Pons (tissue), 1 donor: ENCODE measurements at places on chromosomes 13 and 19.

- no peak for DNase-seq
Observed at GRCh38 chr19:19909654-19910053, 8.9 kb downstream of the ZNF93 start.

DNA sequence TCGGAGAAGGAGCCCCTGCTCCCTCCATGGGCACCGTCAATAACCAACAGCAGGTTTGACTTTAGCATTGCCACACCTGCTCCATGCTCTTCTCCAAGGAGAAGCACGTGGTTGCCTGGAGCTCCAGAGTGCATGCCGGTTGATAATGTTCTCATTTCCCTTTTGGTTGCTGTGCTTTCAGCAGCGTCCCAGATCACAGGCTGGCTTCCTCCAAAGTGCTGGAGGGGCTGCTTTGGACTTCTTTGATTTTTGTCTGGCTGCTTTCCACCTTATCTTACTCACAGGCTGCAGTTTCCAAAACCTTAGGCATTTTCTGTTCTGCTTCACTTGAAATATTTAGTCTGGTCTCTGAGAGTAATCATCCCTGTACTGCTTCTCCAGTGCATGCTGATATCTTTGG, 123.8 kb upstream of the IRS2 start:
- no peak for DNase-seq

DNA sequence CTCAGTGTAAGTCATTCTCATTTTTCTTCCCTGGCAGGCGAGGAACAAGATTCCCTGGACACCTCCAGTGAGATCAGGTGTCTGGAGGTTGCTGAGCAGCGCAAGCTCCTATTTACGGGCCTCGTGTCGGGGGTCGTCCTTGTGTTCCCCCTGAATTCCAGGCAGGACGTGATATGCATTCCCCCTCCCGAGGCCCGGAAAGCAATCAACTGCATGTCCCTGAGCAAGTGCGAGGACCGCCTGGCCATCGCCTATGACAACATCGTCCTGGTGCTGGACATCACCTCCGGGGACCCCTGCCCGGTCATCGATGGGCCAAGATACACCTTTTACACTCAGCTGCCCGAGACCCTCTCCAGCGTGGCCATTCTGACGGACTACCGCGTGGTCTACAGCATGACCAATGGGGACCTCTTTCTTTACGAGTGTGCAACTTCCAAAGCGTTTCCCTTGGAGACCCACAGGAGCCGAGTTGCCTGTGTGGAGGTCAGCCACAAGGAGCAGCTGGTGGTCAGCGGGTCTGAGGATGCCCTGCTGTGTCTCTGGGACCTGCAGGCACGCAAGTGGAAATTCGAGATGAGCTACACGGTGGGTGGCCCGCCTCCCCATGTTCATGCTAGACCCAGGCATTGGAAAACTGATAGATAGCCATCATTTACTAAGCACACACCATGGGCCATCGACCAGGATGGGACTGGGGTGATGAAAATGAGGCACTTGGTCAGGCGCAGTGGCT, 21.5 kb upstream of the SIN3B start:
- no peak for DNase-seq

- no peak for DNase-seq
Observed at GRCh38 chr19:51440052-51440451, 18.2 kb downstream of the SIGLEC8 start.

DNA sequence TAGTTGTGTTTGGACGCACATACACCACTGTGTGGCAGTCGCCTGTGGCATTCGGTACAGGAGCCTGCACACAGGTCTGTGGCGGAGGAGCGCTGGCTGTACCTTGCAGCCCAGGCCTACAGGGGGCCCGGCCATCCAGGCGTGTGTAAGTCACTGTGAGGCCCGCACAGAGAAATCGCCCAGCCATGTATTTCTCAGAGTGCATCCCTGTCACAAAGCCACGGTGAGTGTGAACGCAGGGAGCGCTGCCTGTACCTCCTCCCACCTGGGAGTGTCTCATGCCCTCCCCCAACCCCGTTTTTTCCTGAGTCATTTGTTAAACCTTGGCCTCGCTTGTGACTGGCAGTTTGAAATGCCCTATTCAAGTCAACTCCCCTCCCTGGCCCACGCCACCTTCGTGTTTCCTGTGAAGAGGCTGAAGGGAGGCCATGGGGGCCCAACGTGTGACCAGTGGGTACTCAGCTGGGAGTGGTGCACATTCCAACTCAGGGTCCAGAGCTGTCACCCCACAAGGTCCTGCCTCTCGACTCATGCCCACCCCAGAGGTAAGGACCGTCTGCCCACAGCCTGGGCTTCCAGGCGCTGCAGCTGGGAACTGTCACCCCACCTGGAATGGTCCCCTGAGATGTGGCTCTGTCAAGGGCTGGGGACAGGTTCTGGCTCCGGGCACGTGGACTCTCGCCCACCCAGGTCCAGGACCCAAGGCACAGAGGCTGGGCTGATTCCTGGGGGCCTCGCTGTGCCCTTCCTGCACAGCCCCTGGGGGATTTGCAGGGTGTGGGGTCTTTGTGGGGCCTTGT, 11.6 kb upstream of the RASA3 start:
- DNase-seq: no peak

- no peak for DNase-seq
Observed at GRCh38 chr13:53079691-53080090, 51.1 kb downstream of the OLFM4 start.

DNA sequence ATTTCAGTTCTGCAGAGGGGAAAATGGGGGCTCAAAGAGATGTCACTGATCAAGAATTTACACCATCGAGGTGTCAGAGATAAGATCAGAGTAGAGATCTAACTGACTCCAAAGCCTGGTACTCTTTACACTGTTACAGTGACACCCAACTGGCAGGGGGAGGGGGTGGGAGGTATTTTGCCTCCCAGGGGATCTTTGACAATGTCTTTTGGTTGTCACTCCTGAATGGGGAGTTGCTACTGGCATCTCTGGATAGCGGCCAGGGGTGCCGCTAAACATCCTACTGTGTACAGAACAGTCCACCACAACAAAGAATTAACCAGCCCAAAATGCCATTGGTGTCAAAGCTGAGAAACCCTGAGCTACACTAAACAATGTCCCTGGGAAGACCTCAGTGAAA, 3.1 kb downstream of the FPR3 start:
- DNase-seq: no peak

DNA sequence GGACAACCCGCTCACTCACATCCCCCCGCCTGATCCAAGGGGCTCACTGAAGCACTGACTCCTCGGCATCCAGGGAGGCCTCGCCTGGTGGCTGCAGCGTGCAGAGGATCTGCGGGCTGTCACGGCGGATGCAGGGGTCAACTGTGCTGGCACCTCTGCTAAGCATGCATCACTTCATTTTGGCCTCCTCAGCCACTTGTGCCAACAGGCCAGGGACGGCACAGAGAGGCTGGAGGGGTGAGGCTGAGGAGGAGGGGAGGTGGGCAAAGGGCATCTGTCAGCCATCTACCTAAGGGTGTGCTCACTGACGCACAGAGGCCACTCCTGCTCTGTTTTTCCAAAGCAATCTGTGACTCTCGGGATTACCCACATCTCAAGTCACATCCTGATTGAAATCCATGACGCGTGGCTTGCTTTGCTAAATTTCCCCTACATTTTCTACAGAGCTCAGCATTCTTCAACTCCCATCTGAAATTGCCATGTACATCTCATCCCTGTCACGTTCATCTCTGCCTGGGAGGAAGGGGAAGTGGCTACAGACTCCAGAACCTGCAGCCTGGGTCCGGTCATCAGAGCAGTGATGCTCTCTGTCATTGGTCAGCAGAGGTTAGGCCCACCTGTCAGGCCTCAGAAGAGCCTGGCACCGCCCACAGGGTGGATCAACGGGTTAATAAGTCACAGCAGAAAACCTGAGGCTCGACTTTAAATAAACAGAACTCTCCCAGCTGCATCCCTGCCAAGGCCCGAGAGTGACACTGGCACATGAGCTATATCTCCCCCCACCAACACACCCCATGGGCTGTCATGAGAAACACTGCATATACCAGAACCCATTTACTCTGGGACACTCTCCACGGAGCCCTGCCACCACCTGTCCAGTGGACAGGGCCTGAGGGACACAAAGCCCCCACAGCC, 17.6 kb downstream of the ELL start:
- no peak for DNase-seq

- peak; percentile 67 for DNase-seq
Observed at GRCh38 chr13:32530841-32531253, 7.7 kb downstream of the N4BP2L2 start.

- no peak for DNase-seq
Observed at GRCh38 chr13:100895651-100896050, 221.1 kb upstream of the TMTC4 start.

GRCh38 chr19:11577451-11578257, at the start of gene ACP5:
TSS of gene ACP5 (minus strand) at chr19:11577645. CDS start at chr19:11577317, 328 bp downstream.
- no peak for DNase-seq

GRCh38 chr13:27018344-27018861, 153.2 kb downstream of the USP12 start:
- no peak for DNase-seq

- no peak for DNase-seq
Observed at GRCh38 chr19:30742406-30742938, 370.3 kb downstream of the ZNF536 start.

- DNase-seq: no peak
Observed at GRCh38 chr19:35571406-35571965, 8.0 kb upstream of the ATP4A start.

GRCh38 chr13:107563099-107563925, 652.0 kb downstream of the LIG4 start:
- DNase-seq: no peak

DNA sequence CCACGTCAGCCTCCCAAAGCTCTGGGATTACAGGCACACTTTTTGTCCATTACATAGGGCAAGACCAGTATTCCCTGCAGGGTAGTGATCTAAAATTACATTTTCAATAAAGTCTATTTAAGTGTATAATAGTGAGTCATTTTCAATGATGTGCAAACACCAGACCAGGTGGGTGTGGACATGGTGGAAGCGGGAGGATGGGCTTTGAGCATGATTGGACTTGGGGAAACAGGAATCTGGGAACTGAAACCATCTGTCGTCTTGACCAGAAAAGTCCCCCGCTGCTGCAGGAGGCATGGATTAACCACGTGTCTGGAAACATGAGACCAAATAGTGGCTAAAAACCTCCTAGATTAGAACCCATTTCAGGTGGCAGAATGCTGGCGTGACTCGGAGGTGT, 4.9 kb downstream of the FXYD3 start:
- peak; percentile 73 for DNase-seq

- no peak for DNase-seq
Observed at GRCh38 chr19:782185-782877, 14.9 kb upstream of the PTBP1 start.

- DNase-seq: no peak
Observed at GRCh38 chr13:44053208-44053607, 173.5 kb downstream of the LACC1 start.

- no peak for DNase-seq
Observed at GRCh38 chr13:49877629-49878218, 58.4 kb downstream of the SPRYD7 start.

DNA sequence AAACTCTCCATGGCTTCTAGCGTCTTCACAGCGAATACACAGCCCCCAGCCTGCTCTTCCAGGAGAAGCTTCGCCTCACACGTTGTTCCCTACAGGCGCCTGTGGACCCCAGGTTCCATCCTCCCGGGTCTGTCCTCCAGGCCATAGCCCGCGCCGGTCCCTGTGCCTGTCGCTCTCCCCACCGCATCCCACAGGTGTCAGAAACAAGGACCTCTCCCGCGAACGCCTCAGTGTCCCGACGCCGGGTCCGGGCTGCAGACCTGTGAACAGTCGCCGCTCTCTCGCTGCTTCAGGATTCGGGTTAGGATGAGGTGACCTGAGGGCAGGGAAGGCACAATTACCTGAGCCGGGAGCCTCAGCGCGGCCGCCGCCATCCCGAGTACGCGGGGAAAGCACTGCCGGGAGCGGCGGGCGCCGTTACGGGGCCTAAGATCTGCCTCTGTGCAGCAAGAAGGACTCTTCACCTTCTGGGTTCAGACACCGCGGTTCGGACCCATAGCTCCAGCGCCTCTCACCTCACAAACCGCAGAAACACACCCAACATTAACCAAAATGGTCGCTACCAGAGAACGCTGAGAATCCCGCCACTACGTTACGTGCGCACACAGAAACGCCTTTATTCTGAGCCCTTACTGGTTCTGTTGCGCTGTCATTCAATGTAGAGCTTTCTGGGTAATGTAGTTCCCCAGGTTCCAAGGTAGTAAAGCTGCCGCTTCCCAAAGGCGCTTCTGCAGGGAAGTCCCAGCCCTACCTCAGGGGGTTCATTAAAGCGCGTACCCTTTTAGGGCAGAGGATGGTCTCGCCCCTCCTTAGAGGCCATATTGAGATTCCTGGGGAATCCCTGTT, at the start of gene ZNF418:
Gene ZNF418 (minus strand): TSS at position 583 of the 846 bp plus-strand sequence. CDS start 1,580 bp downstream, outside the sequence.
- peak; percentile 94 for DNase-seq

DNA sequence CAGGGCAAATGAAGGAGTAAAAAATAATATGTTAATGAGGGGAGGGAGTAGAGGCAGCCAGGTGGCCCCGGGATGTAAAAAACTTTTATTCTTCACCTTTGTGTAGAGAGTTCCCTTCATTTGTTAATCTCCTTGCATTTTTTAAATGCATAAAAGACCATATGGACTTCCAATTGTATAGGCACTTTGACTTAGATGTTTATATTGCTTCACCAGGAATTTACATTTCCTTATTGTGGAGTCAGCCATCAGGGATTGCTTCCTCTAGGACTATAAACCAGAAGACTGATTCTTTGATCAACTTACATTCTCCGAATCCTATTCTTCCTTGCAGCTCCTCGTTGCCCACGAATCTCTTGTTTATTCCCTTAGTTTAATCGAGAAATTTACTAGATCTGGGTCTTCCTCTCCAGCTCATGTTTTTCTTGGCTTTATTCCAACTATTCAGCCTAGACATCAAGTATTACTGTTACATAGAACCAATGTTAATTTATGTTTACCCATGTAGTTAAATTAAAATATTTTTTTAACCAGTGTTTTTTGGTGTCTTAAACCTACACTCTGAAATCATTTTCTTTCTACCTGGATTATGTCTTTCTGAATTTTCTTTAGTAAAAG, 1187.0 kb upstream of the SLC10A2 start:
- no peak for DNase-seq

DNA sequence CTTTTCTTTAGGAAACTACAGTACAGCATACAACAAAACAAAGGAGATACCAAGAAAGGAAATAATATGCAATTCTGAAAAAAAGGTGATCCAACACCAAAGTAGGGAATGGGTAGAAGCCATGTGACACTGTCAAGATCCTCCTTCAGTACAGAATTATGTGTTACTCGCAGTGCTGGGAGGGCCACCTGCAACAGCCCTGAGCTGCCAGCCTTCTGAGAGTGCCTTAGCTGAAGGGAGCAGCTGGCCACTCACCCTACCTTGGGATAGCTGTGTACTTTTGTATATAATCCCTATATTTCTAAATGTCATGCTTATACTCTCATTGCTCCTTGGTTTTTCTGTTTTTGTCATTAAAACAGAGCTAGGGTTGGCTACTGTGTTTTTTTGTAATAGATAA, 1518.2 kb upstream of the PCDH20 start:
- DNase-seq: no peak

DNA sequence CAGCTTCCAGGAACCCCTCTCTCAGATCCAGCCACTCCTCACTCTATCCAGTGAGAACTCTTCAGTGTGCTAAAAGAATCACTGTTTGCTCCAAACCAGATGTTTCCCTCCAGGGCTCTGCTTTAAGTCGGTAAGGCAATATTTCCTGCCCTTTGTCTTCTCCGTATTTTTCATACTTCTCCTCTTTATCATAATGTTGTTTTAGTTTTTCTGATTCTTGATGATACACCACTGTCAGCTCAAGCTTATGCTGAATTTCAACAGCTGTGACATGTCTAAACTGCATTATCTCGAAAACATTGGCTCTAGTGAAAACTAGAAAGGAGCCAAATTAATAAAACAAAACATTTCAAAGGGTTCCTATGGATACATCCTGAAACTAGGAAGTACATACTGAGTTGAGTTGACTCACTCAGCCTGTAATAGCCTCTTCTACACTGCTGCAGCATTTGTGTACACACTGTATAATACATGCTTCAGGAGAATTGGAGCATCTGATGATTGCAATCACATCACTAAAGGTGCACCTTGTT, 39.8 kb downstream of the GPR180 start:
- DNase-seq: no peak
